Omental fat pad (tissue), 4 donors: ENCODE measurements at places on chromosomes 2 and 18. TPM values are rescaled to one million over a fixed set of nuclear protein-coding genes. Genes with fewer than 3 reads are reported as not detected.

The GKN1 gene
- total RNA-seq, result not detected

The GALR1 gene
- total RNA-seq, result 2.0 TPM

The TCF7L1 gene
- 2.1 TPM for total RNA-seq

The NMUR1 gene
- 0.69 TPM for total RNA-seq

The DLGAP1 gene
- total RNA-seq, result 1.5 TPM

The ALKAL2 gene
- total RNA-seq, result 4.8 TPM

The IL1R1 gene
- 260 TPM for total RNA-seq

The BCL11A gene
- 0.79 TPM for total RNA-seq

The SRD5A2 gene
- not detected for total RNA-seq

The SP3 gene
- total RNA-seq, result 75.5 TPM

The CREG2 gene
- not detected for total RNA-seq

The TEX44 gene
- not detected for total RNA-seq

The COL4A3 gene
- 0.37 TPM for total RNA-seq

The PDE1A gene
- total RNA-seq, result 7.9 TPM

The FOXI3 gene
- not detected for total RNA-seq

The ELP2 gene
- total RNA-seq, result 55.8 TPM

The LINC00305 gene
- not detected for total RNA-seq

The KYNU gene
- 9.3 TPM for total RNA-seq

The TMEM200C gene
- total RNA-seq, result 0.12 TPM

The RAX gene
- not detected for total RNA-seq

The POU3F3 gene
- total RNA-seq, result not detected

The UNC80 gene
- total RNA-seq, result not detected

The DSG1 gene
- 0.63 TPM for total RNA-seq

The KCNE4 gene
- total RNA-seq, result 4.8 TPM
